Panc1 (cell line): ENCODE measurements at places on chromosomes 16 and 17. TPM values are rescaled to one million over a fixed set of nuclear protein-coding genes. Genes with fewer than 3 reads are reported as not detected.
A peak's percentile ranks its signal among the peaks of the same experiment; 100 is the strongest.

SCGB1C2 gene
- total RNA-seq = not detected

GNAO1 gene
- total RNA-seq = 33.4 TPM

SLC5A11 gene
- 0.13 TPM for total RNA-seq

ARMC7 gene
- 48.7 TPM for total RNA-seq

ZDHHC1 gene
- 7.8 TPM for total RNA-seq

MYCBPAP gene
- 2.2 TPM for total RNA-seq

ZNF207 gene
- total RNA-seq = 215 TPM

ATMIN gene
- total RNA-seq = 28.4 TPM

EVPL gene
- total RNA-seq = 36.4 TPM

MATCAP1 gene
- 13.9 TPM for total RNA-seq

OR2C1 gene
- total RNA-seq = not detected

ARL5C gene
- total RNA-seq = not detected

RAB40C gene
- 30.7 TPM for total RNA-seq

SOST gene
- total RNA-seq = not detected

GRCh38 chr17:56448371-56448770, 145.1 kb upstream of the NOG start:
- no peak for DNase-seq

DNA sequence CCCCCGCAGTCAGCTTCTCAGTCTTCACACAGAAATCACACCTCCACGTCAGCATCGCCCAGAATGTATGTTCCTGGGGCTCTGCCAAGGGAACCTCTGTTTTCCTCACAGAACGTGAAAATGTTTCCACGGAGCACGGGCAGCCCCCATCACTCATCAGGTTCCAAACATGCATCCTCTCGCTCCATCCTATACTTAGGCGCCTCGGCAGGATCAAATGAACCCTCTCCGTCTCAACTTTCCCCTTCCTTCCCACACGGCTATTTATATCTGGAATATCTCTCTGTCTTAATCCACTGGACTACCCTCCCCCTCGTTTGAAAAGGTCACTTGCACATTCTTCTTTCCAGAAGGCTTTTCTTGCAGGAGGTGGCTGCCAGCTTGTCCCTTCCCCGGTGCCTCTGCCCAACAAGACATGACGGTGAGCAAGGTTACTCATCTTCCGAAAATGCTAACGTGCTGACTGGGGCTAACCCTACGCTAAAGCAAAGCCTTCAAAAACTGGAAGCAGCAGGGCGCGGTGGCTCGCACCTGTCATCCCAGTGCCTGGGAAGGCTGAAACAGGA, 21.6 kb downstream of the NXN start:
- no peak for DNase-seq

DNA sequence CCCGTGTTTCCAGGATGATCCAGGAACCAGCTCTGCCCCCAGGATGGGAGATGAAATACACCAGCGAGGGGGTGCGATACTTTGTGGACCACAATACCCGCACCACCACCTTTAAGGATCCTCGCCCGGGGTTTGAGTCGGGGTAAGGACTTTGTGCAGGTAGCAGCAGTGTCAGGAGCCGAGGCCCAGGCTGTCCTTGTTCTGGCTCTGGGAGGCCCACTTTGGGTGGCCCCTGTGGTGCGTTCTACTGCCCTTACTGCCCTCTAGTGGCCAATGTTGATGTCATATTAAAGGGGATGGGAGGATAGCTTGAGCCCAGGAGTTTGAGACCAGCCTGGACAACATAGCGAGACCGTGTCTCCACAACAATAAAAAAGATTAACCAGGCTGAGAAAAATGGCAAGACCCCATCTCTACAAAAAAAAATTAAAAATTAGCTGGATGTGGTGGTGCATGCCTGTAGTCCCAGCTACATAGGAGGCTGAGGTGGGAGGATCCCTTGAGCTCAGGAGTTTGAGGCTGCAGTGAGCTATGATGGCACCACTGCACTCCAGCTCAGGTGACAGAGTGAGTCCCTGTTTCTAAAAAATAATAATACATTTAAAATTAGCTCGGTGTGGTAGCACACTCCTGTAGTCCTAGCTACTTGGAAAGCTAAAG, 20.9 kb upstream of the CLEC18A start:
- no peak for DNase-seq

GRCh38 chr16:88286301-88286923, 96.3 kb upstream of the ZNF469 start:
- no peak for DNase-seq

- no peak for DNase-seq
Measured at GRCh38 chr17:78374189-78374588, 4.3 kb upstream of the PGS1 start.

DNA sequence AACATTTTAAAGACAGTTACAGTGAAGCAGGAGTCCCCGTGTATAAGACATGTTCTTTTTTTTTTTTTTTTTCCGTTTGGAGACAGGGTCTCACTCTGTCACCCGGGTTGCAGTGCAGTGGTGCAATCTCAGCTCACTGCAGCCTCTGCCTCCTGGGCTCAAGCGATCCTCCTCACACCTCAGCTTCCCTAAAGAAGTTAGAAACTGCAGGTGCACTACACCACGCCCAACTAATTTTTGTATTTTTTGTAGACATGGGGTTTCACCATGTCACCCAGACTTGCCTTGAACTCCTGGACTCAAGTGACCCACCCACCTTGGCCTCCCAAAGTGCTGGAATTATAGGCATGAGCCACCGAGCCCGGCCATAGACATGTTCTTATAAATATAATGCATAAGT, 3.0 kb downstream of the EVI2B start:
- no peak for DNase-seq

- DNase-seq = no peak
Measured at GRCh38 chr17:80198144-80198661, 21.9 kb downstream of the SGSH start.

GRCh38 chr16:83831456-83831987, 23.7 kb downstream of the HSBP1 start:
- no peak for DNase-seq

DNA sequence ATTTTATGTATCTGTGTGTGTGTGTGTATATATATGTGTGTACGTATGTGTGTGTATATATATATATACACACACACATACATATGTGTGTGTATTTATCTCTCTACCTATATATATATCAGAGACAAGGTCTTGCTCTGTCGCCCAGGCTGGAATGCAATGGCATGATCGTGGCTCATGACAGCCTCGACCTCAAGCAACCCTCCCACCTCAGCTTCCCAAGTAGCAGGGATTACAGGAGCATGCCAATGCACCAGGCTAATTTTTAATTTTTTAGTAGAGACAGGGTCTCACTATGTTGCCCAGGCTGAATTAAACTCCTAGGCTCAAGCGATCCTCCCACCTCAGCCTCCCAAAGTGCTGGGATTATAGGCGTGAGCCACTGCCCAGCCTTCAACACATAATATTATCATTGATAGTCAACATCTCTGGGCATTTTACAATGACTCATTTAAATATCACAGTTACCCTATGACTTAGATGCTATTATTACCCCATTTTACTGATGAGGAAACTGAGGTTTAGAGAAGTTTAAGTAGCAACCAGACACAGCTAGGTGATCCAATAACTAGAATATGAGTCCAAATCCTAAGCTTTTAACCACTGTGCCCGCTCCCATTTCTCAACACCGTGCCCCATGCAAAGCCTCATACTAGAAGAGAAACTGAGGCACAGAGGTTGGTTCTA, 24.3 kb downstream of the G6PC3 start:
- DNase-seq = no peak

GRCh38 chr17:59521465-59522126, 43.8 kb upstream of the DHX40 start:
- DNase-seq = peak; percentile 45

DNA sequence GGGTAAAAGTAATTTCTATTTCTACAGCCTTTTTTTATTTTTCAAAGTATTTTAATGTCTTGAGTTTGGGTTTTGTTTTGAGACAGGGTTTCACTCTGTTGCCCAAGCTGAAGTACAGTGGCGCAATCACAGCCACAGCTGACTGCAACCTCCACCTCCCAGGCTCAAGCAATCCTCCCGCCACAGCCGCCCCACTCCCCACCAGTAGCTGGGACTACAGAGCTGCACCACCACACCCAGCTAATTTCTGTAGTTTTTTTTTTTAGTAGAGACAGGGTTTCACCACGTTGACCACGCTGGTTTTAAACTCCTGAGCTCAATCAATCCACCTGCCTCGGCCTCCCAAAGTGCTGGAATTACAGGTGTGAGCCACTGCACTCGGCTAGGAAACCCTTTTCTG, 44.0 kb downstream of the TUBD1 start:
- DNase-seq = no peak

- DNase-seq = no peak
Measured at GRCh38 chr17:20999841-21000532, 42.8 kb downstream of the USP22 start.

- DNase-seq = no peak
Measured at GRCh38 chr17:56678249-56679114, 85.0 kb downstream of the NOG start.

- no peak for DNase-seq
Measured at GRCh38 chr16:31186176-31186575, 6.2 kb downstream of the FUS start.

- DNase-seq = no peak
Measured at GRCh38 chr16:21145738-21146137, 4.9 kb downstream of the DNAH3 start.

DNA sequence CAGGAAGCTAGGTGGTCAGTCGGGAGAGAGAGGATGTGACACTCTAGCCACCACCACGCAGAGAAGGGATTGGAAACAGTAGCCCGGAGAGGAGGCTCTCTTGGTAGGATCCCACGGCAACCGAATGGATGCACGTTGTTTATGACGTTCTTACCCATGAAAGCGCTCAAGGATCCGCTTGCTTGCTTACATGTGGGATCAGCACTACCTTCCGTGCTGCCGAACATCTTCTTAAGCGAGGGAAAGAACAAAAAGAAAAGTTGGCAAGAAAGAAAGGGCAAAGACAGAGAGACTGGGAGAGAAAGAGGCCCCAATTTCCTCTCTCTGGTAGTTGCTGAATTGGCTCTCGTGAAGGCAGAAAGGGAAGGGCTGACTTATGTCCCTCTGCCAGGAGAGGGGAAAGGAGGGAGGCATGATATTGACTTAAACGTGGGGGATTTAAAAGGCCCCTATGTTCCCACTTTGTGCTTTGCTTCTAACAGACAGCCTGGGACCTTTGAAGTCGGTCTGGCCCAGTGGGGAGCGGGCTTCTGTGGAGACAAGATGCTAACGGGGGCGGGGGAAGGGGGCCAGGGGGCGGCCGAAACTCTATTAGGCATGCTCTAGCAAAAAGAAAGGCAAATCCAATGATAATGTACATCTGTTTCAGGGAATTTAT, 35.4 kb downstream of the SNX20 start:
- DNase-seq = no peak

DNA sequence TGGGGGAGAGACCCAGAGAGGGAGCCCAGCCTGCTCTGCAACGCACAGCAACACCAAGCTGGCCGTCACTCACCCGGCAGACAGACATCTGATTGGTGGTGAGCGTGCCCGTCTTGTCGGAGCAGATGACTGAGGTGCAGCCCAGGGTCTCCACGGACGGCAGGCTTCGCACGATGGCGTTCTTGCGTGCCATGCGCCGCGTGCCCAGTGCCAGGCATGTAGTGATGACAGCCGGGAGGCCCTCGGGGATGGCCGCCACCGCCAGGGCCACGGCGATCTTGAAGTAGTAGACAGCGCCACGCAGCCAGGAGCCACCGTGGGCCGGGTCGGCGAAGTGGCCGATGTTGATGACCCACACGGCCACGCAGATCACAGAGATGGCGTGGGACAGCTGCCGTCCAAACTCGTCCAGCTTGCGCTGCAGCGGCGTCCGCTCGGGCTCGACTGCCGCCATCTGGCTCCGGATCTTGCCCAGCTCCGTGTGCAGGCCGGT, 16.9 kb downstream of the ATP2A3 start:
- DNase-seq = no peak

DNA sequence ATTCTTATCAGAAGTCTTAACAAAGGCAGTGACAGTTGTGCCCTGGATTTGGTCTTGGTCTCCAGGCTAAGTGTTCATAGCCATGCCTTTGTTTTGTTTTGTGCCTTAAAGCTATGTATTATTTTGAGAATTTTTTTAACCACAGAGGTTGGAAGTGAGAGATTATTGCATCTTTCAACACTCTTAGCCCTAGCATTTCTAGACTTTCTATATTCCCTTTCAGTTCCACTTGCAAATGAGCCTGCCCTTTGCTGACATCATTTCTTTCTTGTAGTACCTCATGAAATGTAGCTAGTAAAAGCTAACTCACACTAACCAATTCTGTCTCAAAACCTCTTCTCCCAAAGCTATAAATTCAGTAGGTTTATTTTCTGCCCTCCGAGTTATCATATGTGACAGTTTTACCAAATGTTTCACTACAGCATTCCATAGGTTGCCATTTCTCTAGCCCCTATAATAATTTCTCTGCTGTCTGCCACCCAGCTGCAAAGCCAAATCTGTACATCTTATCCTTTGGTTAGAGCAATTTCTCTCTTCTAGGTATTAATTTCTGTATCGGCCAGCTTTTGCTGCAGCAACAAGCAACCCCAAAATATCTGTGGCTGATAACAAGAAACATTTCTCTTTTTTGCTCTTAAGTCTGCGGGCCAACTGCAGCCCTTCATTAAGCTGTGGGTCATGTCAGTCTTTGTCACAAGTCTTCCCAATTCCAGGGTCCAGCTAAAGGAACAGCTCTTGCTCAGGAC, 14.2 kb upstream of the CCL1 start:
- DNase-seq = no peak

GRCh38 chr16:50655558-50656055, 25.5 kb downstream of the SNX20 start:
- DNase-seq = no peak

DNA sequence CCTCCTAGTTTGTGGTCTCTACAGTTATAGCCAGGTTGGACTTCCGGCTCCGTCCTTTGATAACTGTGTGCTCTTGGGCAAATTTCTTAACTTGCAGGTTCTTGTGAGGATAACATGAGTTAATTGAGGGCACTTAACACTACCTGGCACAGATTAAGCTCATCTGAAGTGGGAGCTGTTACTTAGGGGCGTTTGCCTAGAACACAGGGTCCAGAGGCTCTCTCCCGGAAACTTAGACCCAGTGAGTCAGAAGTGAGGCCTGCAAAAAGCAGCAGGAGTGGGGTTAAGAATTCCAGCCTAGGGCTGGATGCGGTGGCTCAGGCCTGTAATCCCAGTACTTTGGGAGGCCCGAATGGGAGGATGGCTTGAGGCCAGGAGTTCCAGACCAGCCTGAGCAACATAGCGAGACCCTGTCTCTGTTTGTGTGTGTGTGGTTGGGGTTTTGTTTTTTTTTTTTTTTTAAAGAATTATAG, 1.4 kb downstream of the MVP start:
- DNase-seq = no peak
